ENCODE measurements at places on chromosomes 3 and 15. TPM values are rescaled to one million over a fixed set of nuclear protein-coding genes. Genes with fewer than 3 reads are reported as not detected.

The GHSR gene
- not detected for total RNA-seq

The ZCWPW2 gene
- total RNA-seq: 0.81 TPM

The ASB14 gene
- total RNA-seq: not detected

The MCF2L2 gene
- 3.1 TPM for total RNA-seq

The TCAIM gene
- total RNA-seq: 19.8 TPM

The LSAMP gene
- total RNA-seq: not detected

The INSYN1 gene
- not detected for total RNA-seq

The C2CD4A gene
- not detected for total RNA-seq

The CSPG4 gene
- total RNA-seq: not detected

The SQOR gene
- total RNA-seq: 20.6 TPM

The CCR4 gene
- 2.1 TPM for total RNA-seq

The TAGLN3 gene
- not detected for total RNA-seq

The SAMD7 gene
- total RNA-seq: not detected

The TMEM108 gene
- not detected for total RNA-seq

All from naive thymus-derived CD4-positive, alpha-beta T cell (primary cell).